ENCODE measurements at places on chromosomes 4 and X.

DNA sequence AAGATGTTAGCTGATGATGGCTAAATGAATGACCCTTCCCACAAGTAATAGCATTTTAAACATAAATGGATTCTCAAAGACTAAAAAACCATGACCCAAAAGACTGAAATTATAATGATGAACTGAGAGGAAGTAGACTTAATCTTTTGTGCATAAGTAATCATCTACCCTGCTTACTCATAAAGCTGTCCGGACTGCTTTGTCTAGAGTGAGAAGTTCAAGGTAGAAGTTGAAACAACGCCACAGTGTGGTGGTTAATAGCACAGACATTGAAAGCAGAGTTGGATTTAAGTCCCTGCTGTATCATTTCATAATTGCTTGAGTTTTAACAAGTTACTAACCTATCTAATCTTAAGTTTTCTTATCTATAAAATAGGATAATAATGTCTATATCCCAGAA is 346.6 kb downstream of the CENPC start:
- DNase-seq = no peak

DNA sequence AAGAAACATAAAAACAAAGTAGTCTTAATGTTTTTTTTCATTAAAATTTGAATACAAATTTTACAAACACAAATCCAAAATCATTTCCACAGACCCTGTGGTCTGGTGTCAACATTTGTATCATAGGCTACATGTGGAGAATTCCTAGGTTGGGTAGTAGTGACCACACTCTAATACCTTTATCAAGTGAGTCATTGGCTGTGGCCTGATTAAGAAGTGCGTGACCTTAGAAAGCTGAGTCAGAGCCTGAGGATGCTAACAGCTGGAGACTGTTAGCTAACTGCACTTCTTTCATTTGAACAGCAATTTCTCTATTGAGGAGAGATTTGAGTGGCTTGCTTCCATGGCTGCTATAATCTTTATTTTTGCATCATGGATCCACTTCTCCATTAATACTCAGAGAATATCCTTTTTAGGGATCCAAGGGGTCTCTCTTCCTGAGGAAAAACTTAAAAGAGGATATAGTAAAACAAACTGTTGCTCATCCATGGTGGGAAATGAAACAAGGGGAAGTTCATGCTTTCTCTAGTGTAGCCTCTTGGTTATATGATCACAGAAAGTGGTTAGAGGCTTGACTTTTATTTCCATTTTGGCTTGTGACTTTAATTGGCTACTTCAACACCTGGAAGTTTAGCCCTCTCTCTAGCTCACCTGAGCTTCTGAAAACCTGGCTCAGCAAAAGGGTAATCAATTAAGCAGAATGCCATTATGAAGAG is 335.8 kb downstream of the PABPC4L start:
- no peak for DNase-seq

- DNase-seq = no peak
Measured at GRCh38 chr4:20895208-20895607, 194.9 kb downstream of the PACRGL start.

- DNase-seq = no peak
Measured at GRCh38 chr4:46979283-46979682, 14.1 kb downstream of the GABRA4 start.

- DNase-seq = no peak
Measured at GRCh38 chr4:146154057-146154456, 21.5 kb upstream of the LSM6 start.

- no peak for DNase-seq
Measured at GRCh38 chr4:90951037-90951436, 823.8 kb downstream of the CCSER1 start.

DNA sequence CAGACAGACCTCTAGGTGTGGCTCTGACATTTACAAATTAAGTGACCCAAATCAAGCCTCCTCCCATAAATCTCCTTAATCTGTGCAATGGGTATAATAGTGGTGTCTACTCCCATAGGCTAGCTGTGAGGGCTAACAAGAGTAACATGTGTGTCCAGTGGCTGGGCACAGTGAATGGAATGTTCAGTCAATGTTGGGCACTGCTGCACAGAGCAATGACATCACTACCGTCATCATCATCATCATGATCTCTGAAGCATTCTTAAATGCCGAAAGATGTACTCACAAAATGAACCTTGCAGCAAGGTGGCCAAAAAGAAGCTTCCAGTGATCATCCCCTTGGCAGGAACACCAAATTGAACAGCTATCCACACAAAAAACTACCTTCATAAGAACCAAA is 43.5 kb downstream of the CHRNA9 start:
- no peak for DNase-seq

DNA sequence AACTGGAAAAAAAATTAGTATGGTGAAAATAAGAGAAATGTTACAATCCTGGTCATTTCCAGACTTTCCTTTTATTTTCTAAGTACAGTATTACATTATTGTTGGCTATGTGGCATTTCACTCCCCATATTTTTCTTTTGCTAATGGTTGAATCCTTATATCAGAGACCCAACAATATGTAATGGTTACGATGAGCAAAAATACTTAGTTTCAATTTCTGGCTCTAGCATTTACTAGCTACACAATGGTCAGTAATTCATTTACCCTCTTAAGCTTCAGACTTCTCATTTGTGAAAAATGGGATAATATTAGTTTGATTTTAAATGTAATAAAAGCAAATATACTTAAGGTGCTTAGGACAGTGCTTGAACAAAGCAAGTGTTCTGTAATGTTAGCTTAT is 942.9 kb upstream of the PABPC4L start:
- no peak for DNase-seq

DNA sequence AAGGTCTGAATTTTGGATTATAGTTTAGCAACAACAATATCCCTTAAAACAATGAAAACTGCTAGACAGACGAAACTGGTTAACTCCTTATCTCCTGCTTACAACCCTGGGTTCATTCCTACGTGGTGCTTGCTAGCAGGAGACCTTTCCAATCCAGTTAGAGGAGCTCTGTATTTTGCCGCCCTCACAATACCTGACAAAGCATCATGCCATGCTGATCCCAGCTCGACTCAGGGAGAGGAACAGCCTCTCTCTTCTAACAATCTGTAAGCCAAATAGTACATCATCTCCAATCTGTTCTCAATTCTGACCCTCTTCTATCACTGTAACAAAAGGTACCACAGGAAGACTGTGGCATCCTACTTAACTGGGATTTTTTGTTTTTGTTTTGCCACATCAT is 74.4 kb downstream of the PAPSS1 start:
- no peak for DNase-seq

Data from coronary artery (tissue), 2 donors.